ENCODE measurements at places on chromosomes 5 and 9.
A peak's percentile ranks its signal among the peaks of the same experiment; 100 is the strongest.

- DNase-seq, result no peak
Observed at GRCh38 chr5:156835905-156836304, 14.2 kb upstream of the PPP1R2B start.

DNA sequence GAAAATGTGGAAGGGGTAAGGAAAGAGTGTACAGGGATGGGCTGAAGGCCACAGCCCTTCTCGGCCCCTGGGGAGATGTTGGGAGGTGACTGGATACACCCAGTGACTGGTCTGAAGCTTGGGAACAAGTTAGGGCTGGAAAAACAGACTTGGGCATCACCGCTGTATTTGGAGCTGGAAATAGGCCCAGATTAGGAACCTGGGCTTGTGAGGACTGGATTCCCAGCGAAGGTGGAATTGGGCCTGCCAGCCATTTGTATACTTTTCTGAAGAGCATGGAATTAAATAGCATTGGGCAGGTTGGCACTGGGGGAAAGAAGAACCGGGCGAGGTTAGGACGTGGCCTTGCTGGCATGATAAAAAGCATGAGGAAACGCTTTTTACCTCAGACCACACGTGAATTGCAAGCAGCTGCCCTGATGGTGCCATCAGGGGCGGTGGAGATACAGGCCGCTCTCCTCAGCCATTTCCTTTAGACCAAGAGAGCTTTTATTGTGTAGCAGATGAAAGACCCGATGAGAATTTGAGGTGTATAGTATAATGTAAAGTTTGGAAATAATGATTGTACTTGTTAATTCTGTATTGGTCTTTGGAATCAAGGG lies 37.8 kb downstream of the OTULIN start:
- DNase-seq, result no peak

DNA sequence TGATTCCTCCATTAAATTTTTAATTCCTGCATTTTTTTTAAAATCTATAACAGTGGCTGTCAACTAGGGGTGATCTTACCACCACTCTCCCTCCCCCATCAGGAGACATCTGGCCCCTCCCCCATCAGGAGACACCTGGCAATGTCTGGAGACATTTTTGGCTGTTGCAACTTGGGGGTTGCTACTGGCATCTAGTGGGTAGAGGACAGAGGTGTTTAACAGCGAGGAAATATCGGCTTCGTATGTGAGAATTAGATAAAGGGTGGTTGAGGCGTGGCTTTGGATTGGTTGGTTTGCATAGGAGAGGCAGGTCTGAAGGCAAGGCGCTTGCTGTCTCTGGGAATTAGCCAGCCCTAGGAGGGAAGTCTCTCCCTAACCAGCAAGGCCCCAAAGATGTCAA lies 10.5 kb downstream of the CDHR2 start:
- DNase-seq, result peak; percentile 27

DNA sequence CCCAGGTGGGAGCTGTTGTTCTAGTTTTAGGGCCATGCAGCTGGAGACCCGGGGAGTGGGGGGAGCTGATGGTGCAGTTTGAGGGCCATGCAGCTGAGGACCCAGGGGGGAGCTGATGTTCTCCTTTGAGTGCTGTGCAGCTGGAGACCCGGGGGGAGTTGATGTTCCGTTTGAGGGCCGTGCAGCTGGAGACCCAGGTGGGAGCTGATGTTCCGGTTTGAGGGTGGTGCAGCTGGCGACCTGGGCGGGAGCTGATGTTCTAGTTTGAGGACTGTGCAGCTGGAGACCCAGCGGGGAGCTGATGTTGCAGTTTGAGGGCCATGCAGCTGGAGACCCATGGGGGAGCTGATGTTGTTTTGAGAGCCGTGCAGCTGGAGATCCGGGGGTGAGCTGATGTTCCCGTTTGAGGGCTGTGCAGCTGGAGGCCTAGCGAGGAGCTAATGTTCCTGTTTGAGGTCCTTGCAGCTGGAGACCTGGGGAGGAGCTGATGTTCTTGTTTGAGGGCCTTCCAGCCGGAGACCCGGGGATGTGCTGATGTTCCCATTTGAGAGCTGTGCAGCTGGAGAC lies 14.6 kb downstream of the PDCD6 start:
- no peak for DNase-seq

DNA sequence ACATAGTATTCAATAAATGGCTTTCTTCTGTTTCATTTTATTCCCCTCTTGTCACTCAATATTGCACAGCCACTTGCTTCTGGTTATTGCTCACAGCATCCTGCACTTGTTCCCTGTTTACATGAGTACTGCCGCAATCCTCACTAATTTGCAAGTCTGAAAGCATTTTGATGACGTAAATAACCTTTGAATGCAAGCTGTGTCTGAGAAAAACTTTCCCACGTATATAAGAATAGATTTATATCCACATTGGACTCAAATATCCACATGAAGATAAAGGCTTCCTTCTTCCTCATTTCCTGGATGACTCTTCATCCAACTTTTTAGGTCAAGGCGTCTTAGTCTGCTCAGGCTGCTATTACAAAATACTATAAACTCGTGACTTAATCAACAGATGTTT lies 88.2 kb upstream of the DAP start:
- DNase-seq, result no peak

GRCh38 chr9:86116425-86116824 lies 17.1 kb upstream of the GOLM1 start:
- DNase-seq, result no peak

DNA sequence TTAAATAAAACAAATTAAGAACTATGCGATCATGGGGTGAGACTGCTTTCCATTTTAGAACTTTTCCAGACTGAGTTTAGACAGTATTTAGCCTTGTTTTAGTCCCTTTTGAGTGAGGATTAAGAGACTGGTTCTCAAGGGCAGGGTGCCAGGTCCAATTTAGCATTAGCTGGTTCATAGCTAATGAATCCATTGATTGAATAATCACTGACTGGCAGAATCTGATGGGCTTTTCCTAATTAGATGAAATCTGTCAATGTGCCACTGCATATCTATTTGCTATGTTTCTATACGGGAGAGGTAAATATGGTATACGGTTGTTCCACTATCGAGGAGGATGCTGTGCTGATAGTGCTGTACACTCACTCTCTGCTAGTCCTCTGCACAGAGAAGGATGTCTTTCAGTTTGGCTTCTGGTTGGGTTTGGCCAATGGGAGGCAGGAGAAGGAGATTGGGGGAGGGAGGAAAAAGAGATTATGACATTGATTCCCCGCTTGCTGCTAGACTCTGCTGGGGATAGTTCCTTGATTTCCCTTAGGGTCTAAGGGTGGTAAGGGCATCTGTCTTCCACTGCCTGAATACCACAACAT lies 496.6 kb downstream of the CTNND2 start:
- no peak for DNase-seq

GRCh38 chr9:88235615-88236014 lies 97.3 kb upstream of the SPATA31C2 start:
- DNase-seq, result no peak
